ENCODE measurements at places on chromosomes 6 and 20. TPM values are rescaled to one million over a fixed set of nuclear protein-coding genes. Genes with fewer than 3 reads are reported as not detected.

The LAMA2 gene
- total RNA-seq = 49.6 TPM

The TGM3 gene
- 0.32 TPM for total RNA-seq

GRCh38 chr6:137700751-137701477 is 166.1 kb upstream of the TNFAIP3 start:
- DNase-seq = no peak

- DNase-seq = no peak
These were observed at the start of gene RAMACL for GRCh38 chr6:166586424-166587156. TSS of gene RAMACL (minus strand) at chr6:166586678. CDS start at chr6:166586477, 201 bp downstream.

DNA sequence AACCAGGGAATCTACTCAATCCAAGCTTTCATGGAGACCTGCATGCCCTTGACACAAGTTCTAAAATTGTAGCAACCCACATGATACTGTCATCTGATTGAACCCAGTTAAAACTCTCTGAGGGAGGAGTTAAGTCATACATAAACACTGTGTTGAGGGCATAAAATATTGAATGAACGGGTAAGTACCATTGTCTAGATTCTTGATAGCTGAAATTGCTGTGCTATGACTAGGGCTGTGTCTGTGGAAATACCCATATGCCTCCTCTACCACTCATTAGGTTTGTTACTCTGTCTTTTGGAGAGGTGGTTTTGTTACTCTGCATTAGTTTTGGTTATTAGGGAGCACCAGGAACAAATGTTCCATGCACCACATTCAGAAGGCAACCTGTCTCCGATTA is 7.6 kb downstream of the ENPP4 start:
- DNase-seq = no peak

DNA sequence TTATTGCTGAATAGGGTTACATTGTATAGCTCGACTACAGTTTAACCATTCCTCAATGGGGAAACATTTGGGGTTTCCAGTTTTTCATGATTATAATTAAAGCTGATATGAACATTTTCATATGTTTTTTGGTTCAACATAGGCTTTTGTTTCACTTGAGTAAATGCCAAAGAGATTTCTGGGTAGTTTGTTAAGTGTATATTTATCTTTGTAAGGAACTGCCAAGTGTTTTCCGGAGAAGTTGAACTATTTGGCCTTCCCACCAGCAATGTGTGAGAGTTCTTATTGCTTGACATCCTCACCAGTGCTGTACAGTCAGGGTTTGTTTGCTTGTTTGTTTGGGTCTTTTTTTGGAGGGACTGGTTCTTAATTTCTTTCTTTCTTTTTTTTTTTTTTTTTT is 83.7 kb upstream of the RALY start:
- DNase-seq = no peak

Data from lower lobe of right lung (tissue), 2 donors.